ENCODE measurements at places on chromosomes 7 and 10.

DNA sequence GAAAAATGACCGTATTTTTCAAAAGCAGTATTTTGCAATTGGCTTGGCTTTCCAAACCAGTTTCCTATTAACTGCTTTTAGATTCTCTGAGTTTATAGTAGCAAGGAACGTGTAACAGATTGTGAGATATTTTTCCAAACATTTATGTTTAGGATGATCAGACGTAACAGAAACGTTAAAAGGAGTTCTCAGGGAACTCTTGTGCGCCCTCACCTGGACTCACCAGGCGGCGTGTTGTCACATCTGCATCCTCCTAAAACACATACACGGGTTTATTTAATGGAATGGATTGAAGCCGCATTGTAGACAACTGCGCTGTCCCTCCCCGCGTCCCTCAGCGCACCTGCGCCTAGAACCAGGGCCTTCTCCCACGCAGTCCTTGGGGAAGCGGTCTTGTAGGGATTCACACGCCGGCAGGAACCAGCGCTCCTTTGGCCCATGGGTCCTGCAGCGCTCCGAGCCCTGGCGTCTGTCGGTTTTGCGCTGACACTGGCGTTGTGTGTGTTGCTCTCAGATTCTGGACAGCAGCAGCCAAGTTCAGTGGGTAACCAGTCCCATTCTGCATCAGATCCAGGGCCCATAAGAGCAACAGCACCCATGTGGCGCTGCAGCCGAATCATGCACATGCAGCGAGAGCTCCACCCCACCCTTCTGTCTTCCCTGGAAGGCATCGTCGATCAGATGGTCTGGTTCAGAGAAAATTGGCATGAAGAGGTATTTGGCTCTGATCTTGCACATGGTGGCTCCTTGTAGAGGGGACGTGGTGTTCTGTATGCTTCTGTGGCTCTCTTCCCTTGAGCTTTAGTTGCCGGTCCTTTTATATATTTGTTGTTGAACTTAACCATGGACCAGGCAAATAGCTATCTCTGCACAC is 114.9 kb downstream of the TRRAP start:
- DNase-seq: peak; percentile 85

GRCh38 chr7:2519119-2519930 is at the start of gene LFNG:
Gene LFNG, plus strand, starts transcription at chr7:2519774. Its CDS starts 88 bp downstream, at chr7:2519862.
- peak; percentile 99 for DNase-seq

DNA sequence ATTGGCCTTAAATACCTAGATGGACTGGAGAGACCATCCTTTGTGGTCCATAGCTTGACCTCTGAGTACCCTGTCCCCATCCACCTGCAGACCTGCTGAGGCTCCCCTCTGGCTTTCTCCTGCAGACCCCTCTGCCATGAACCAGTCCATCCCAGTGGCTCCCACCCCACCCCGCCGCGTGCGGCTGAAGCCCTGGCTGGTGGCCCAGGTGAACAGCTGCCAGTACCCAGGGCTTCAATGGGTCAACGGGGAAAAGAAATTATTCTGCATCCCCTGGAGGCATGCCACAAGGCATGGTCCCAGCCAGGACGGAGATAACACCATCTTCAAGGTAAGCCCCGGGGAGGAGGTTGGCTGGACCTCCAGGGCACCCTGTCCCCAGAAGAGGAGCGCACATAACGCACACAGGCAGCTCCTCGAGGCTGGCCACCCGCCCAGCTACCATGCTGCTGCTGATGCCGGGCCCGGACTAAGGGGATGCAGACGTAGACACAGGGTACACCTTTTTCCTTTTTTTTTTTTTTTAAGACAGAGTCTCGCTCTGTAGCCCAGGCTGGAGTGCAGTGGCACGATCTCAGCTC is 4.3 kb downstream of the IRF5 start:
- peak; percentile 21 for DNase-seq

DNA sequence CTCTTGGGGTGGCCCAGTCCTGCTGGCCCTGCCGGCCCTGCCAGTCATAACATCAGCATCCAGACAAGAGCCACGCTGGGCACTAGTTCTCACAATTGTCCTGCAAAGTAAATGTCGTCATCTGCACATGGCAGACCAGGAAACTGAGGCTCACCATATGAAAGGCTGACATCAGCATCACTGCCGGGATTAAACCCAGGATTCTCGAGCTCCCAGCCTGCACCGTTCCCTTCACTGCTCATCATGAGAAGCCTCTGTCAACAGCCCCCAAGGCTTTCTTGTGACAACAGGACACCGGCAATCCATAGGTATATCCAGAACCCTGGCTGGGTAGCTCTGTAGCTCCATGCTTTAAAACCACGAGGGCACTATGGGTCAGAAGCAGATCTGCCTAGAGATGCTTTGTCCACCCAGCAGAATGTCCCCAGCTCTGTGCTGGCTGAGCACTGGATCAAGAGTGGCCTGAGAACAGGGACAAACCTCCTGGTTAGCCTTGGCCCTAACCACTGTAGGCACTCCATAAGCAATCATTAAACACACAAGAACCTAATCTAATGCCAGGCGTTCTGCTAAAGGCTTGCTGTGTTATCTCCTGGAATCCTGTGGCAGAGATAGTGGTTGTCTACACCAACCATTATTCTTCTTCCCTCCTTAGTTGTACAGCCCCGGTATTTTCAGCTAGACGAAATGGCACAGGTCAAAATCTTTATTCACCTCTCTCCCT is 41.2 kb upstream of the C10orf71 start:
- no peak for DNase-seq

DNA sequence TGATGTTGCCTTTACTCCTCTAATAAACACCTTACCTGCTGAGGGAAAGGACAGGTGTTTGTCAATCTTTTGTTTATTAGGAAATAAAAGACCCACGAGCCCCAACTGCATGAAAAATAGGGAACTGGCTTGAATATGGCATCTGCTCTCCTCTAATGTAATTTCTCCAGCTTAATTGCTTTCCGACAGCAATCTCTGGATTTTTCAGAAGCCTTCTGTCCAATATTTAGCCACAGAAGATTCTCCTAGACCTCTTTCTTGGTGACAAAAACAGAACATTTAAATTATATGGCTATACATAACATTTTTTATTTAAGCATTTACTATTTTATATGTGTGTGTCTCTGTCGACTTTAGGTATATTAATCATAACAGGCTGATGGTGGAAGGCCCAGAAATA is 317.4 kb upstream of the ADARB2 start:
- no peak for DNase-seq

- no peak for DNase-seq
Measured at GRCh38 chr7:158446706-158447105, 140.9 kb downstream of the PTPRN2 start.

DNA sequence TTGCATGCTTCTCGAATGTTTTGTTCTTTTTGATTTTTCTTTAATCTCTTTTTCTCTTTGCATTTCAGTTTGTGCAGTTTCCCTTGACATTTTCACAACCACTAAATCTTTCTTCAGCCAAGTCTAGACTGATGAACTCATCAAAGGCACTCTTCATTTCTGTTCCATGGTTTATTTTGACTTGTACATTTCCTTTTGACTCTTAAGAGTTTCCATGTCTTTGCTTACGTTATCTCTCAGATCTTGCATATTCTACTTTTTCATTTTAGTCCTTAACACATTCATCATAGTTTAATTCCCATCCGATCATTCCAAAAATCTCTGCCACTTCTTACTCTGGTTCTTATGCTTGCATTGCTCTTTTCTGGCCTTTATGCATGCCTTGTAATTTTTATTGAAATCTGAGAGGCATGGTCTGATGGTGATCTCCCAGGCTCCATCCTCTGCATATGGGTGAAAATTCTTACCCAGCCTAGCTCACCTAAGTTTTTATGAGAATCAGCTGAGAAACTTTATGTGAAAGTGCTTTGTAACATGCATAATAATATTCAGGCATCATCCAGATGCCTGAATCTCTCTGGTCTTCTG is 202.8 kb upstream of the IGFBP3 start:
- DNase-seq: no peak

DNA sequence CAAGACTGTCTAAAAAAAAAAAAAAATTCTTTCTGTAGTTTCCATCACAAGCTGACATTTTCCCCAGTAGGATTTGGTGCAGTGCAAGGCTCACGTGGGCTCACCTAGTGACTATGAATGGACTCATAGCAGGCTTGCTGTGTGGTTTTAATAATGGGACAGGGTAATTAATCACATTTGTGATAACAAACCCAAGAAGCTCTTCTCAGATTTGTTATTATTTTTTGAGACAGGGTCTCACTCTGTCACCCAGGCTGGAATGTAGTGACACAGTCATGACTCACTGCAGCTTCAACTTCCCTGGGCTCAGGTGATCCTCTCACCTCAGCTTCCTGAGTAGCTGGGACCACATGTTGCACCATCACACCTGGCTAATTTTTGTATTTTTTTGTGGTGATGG is 40.0 kb downstream of the NACAD start:
- no peak for DNase-seq

- no peak for DNase-seq
Measured at GRCh38 chr7:121026159-121026558, 37.6 kb downstream of the CPED1 start.

DNA sequence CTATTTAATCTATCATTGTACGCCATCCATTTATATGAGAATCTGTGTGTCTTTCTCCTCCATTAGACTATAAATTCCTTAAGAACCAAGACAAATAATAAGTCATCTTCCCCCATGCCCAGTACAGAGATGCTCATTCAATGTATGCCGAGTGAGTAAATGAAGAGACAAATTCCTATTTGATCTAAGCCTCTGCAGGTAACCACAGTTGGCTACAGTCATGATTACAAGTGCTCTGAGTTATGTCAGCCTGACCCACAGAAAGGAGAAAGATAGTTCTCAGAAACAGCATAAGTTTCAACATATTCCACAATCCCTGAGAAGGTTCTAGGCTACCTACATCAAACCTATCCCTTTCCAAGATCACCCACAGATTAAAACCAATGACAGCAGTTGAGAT is 46.1 kb downstream of the MPP7 start:
- DNase-seq: no peak

DNA sequence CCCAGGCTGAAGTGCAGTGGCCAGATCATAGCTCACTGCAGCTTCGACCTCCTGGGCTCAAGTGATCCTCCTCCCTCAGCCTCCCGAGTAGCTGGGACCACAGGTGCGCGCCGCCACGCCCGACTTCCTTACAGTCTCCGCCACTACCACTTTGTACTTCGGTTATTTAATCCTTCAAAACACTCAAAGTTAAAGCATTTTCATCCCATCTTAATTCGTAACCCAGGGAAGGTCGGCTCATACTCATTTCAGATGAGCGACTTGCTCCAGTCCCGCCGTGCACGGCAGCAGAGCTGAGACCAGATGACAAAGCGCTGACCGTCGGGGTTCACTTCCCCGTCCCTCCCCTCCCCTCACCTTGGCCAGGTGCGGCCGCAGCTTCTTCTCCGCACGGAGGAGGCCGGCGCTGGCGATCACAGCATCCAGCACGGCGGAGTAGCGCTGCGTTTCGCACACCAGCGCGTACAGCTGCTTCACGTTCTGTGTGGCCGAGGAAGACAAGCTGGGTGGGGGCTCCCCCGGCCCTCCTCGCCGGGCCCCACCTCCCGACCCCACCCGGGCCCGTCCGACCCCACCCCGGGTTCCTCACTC is 457 bp downstream of the NSUN5 start:
- no peak for DNase-seq

DNA sequence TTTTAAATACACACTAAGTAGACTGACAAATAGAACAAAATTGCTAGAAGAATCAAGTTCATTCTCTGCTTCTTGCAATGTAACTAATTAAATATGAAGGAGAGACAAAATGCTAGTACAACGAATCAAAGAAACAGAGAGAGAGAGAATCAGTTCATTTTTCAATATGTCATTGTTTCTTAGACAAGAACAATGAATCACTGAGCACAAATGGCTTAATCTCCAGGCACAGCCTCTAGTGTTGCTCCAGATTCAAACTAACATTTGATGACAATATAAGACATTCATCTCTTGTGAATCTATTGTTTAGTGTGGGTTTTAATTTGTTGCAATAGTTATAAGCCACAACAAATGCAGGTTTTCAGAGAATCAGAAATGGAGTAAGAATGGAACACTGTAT is 357.4 kb upstream of the TMEM229A start:
- no peak for DNase-seq

- DNase-seq: peak; percentile 73
Measured at GRCh38 chr7:35537067-35538023, 157.6 kb downstream of the HERPUD2 start.

DNA sequence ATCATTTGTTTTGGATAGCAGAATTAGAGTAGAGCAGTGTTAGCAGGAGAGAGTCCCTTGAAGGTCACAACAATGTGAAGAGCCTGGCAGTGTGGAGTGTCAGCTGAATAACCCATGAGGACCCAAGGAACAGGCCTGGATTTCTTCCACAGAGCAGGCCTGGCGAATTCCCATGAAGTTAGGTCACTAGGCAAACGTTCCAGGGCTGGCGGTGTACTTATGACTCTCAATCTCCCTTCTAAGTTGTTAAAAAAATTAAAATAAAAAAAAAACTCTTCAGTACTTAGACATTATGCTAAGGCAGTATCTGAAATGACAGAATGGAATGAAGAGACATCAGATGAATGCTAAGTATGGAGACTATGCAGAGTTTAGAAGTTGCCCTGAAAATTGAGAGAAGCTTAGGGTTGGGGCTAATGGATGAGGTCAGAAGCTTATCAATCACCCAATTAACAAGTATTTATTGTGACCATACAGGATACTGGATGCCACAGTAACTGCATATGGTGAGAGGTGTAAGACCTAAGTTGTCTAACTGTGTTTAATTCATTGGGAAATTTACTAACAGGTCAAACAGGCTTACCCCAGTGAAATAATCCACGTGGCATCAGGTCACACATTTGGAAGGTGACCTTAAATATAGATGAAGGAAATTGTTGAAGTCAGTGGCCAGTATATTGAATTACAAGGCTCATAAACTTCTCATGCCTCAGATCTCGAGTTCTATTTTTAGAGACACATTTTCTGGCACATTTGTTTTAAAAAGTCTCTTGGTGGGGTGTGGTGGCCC is 126.2 kb upstream of the NRP1 start:
- DNase-seq: no peak

DNA sequence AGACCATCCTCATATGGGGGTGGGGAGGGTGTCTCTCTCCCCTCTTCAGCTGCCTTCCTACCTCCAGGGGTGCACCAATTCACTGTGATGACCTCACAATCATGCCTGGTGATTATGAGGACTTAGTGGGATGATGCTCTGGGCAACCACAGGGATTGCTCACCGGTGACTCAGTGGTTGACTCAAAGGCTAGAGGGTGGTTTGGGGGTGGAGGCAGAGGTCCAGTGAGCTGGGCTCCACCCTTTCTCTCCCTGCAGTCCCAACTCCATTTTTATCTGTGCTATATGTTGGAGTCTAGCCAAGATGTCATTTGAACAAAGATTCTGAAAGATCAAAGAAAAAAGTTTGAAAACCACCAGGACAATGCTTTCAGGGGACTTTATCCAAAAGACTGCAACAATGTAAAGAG is 286.9 kb downstream of the KCNMA1 start:
- no peak for DNase-seq

Measured in cerebellum (tissue), 4 donors.